ENCODE measurements at places on chromosomes 16 and 17.

GRCh38 chr16:71670537-71670936 lies 44.6 kb downstream of the MARVELD3 start:
- no peak for DNase-seq

DNA sequence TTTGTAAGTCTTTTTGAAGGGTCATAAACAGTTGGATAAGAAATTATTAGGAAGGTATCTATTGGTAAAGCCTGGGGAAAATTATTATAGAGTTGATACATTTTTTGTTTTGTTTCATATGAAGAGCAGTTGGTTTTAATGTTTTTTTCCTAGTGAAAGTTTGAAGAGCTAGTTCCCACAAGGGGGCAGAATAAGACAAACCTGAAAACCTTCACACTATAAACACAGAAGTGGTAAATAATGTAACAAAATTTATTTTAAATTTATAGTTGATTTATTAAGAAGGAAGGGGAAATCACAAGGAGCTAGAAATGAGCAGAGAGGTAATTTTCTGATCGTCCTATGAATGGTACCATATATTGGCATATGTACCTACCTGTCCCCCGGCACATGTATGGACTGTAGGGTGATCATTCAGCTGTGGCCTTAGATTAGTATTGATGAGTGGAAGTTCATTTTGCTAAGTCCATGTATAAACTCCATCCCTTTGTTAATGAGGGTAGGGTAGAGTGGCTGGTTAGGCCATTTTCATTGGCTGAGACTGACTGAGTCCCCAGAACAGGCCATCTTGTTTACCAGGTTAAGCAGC lies 116.3 kb downstream of the TANC2 start:
- no peak for DNase-seq

- DNase-seq = no peak
Observed at GRCh38 chr16:78474762-78475161, 375.3 kb downstream of the WWOX start.

DNA sequence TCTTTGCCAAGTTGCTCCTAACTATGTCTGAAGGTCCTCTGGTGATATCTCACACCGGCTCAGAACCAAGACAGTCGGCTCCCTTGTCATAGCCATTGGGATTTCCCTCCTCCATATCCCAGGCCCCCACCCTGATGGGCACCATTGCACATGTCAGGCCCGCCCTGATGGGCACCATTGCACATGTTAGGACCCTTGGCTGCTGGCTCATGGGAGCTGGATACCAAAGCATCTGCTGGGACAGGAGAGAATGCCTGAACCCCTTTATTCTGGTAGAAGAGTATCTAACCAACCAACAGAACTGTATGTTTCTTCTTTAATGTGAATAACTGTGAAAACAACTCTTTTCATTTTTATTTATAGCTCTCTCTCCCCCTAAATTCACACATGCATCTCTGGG lies 454.5 kb upstream of the HSBP1 start:
- no peak for DNase-seq

GRCh38 chr17:50908860-50909764 lies 43.0 kb upstream of the TOB1 start:
- DNase-seq = no peak

DNA sequence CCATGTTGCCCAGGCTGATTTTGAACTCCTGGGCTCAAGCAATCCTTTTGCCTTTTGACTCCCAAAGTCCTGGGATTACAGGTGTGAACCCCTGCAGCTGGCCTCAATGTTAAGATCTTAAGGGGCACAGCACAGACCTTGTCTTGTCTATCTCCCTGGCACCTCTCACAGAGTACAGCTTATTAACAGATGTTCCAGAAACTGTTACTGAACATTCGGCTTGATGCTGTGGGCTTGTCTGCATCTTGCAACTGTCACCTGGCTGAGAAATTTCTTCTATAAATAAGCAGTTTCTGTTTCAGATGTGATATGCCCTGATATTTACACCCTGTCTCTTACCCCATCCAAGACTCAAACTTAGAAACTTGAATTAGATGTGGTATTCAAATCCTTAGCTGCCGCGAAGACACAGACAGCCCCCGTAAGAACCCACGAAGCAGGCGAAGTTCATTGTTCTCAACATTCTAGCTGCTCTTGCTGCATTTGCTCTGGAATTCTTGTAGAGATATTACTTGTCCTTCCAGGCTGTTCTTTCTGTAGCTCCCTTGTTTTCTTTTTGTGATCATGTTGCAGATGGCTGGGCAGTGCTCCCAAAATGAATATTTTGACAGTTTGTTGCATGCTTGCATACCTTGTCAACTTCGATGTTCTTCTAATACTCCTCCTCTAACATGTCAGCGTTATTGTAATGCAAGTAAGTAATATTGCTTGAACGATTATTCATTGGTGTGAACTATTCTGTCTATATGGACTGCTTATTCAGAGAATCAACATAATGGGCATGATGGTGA lies at the start of gene TNFRSF17:
Gene TNFRSF17, plus strand, starts transcription at position 450 of the 791 bp plus-strand sequence. Its CDS starts 115 bp downstream, at position 565.
- DNase-seq = no peak

- DNase-seq = no peak
Observed at GRCh38 chr16:13997526-13997925, 73.6 kb upstream of the MRTFB start.

- DNase-seq = no peak
Observed at GRCh38 chr16:3874242-3874641, 6.3 kb downstream of the CREBBP start.

GRCh38 chr16:84925092-84925772 lies 86.1 kb downstream of the ZDHHC7 start:
- no peak for DNase-seq

- no peak for DNase-seq
Observed at GRCh38 chr17:48997827-48998586, 822 bp downstream of the IGF2BP1 start.

DNA sequence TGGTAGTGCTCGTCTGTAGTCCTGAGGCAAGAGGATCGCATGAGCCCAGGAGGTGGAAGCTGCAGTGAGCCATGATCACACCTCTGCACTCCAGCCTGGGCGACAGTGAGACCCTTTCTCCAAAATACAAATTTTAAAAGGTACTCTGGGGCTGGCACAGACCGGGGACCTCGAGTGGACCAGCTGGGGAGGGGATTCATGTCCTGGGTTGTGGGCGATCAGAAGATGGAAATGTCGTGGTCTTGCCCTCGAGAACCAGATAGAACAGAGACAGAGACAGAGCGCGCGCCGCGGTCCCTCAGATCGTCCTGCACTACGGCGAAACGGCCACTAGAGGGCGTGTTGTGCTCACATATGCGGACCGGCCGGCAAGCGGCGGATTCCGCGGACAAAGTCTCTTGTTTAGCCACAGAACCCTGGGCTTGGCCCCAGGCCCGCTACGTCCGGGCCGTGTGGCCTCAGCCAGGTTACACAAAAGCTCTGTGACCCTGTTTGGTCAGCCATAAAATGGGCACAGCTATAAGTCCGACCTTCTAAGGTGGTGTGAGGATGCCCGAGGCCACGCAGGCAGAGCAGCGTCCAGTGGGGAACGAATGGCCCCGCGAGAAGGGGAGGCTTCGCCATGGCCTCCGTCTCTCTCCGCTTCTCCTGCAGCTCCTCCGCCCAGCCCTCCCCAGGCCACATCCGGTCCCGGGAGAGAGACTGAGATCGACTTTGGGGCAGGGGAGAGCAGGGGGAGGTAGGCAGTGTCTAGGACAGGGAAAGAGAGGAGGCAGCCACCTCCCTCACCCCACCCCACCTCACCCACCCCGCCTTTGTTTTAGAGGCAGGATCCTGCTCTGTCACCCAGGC lies 14.6 kb upstream of the SBK1 start:
- peak; percentile 46 for DNase-seq

Data from NCI-H2171 (cell line).